Adrenal gland (tissue), 19 donors: ENCODE measurements at places on chromosomes 3 and 15. TPM values are rescaled to one million over a fixed set of nuclear protein-coding genes. Genes with fewer than 3 reads are reported as not detected.

The ECE2 gene
- total RNA-seq: 0.27 TPM

DNA sequence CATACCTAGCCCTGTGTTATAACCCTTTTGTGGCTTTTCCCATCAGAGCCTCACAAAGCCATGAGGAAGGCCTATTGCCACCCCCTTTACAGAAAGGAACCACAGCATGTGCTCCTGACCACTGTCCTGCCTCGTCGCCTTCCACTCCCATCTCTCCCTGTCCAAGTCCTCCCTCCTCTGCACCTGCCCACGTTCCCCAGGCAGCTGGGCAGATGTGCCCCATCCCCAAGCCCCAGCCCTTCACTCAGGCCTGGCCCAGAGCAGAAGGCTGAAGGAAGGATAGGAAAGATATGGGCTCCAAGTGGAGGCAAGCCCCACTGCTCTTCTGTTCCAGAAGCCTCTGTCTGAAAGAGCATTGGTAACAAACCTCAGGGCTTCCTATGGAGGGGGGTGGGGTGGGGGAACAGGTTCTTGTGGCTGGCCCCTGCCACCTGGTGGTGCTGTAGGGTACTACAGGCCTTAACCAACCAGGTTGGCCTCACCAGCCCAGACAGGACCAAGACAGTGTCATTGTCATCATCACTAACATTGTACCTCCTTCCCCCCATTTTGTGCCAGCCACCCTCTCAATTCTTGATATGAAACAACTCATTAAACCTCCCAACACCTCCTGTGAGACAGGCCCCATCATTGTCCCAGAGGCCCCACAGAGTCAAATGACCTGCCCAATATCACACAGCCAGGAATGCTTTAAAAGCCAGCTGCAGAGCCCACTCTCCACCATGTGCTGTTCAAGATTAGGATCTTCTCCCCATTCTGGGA lies 10.0 kb downstream of the POC1A start:
- peak; percentile 86 for DNase-seq

- DNase-seq: no peak
Observed at GRCh38 chr3:123853686-123854372, 30.3 kb downstream of the MYLK start.

The SYNPR gene
- not detected for total RNA-seq

The GOLGA8O gene
- total RNA-seq: 2.1 TPM

DNA sequence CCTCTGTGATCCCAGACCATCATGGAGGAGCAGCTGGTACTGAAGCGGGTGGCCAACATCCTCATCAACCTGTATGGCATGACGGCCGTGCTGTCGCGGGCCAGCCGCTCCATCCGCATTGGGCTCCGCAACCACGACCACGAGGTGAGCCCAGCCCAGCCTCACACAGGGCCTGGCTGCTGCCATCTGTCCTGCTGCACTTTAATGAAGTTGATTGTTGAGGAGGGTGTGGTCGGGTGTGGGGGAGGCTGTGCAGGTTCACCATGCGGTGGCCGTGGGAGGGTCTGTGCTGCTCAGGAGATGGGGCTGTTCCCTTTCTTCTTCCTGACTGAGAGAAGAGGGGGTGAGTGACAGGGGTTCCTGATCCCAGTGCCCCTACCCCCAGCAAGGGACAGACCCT lies 30.6 kb downstream of the ACAD9 start:
- DNase-seq: no peak
